Activated CD4-positive, CD25-positive, alpha-beta regulatory T cell treated with anti-CD3 and anti-CD28 coated beads, Interleukin-2, amount 50 U/mL, for 72 hours (primary cell): ENCODE measurements at places on chromosomes 1 and 21.
A peak's percentile ranks its signal among the peaks of the same experiment; 100 is the strongest.

GRCh38 chr1:185279571-185279970, 37.5 kb downstream of the IVNS1ABP start:
- DNase-seq, result no peak

DNA sequence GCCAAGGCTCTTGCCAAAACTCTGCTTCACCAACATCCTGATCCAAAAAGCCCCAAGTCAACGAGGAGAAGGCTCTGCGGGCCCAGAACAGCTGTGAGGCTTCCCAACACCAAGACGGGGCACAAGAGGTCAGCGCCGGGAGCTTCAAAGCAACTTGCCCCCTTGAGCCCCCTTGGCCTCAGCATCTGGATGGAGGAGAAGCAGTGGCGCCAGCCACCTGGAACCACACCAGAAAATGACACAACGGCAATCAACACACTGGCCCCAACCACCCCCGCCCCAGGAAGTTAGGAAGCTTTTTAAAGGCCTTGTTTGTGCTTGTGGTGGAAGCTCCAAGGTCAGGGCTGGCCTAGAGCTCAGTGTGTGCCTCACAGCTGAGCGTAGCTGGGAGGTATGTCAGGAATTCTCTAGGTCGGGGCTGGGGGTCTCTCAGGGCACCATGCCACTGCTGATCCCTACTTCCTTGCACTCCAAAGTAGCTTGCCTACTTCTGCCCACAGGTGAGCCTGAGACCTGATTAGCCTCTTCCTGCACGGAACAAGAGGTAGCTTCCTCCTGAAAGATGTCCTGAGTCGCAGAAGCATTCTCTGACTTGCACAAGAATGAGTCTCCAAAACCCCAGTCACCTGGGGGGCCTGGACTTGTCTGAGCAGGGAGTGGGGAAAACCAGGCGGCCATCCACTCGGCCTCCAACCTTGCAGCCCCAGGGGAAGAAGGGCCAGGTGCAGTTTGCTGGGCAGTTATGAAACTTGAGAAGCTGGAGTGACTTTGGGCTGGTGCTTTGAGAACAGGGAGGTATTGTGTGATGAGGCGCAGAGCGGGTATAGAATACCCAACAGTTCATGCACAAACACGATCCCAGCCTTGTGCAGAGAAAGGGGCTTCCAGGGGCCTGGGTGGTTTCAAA, 9.7 kb upstream of the SRP9 start:
- DNase-seq, result no peak

- no peak for DNase-seq
Observed at GRCh38 chr21:35222021-35222420, 172.9 kb upstream of the RUNX1 start.

DNA sequence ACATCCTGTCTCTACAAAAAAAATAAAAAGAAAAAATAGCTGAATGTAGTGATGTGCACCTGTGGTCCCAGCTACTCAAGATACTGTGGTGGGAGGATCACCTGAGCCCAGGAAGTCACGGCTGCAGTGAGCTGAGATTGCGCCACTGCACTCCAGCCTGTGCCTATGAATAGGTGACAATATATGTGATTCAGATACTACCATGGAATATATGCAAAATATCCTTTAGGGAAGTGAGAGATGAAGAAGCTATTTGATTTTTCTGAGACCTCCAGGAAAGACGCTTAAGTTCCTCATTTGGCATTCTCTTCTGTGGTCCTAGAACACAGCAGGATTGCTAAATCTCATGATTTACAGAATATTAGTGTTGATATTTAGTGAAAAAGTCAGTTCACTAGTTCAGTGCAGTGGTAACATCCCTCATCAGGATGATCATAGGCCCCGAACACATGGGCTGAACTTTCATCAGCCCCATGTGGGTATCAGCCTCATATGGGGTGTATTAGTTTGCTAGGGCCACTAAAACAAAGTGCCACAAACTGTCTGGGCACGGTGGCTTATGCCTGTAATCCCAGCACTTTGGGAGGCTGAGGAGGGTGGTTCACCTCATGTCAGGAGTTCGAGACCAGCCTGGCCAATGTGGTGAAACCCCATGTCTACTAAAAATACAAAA, 6.0 kb upstream of the VASH2 start:
- DNase-seq, result no peak

GRCh38 chr1:36100376-36100775, 11.7 kb downstream of the ADPRS start:
- no peak for DNase-seq

GRCh38 chr1:10776190-10776905, 20.1 kb downstream of the CASZ1 start:
- DNase-seq, result no peak

DNA sequence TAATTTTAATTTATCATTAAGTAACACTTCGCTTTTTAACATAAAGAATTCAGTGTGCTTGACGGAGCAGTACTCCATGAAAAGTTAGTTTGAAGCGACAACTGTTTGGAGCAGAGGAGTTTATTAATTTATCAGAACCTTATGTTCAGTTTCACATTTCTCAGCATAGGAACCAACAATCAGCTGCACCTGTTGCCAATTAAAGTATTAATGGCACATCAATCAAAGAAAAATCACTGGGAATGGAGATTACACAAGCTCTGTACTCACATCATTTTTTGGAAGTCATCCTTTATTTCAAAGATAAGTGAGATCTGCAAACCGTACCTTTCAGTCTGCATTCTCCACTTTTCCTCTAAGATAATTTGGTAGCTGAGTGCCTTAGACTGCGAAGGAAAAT, 344.6 kb downstream of the LMO4 start:
- DNase-seq, result no peak

- no peak for DNase-seq
Observed at GRCh38 chr1:177932123-177932522, 37.7 kb downstream of the SEC16B start.

- no peak for DNase-seq
Observed at GRCh38 chr1:219446288-219446687, 166.6 kb downstream of the ZC3H11B start.

- DNase-seq, result no peak
Observed at GRCh38 chr1:6491081-6491449, 402 bp downstream of the PLEKHG5 start.

DNA sequence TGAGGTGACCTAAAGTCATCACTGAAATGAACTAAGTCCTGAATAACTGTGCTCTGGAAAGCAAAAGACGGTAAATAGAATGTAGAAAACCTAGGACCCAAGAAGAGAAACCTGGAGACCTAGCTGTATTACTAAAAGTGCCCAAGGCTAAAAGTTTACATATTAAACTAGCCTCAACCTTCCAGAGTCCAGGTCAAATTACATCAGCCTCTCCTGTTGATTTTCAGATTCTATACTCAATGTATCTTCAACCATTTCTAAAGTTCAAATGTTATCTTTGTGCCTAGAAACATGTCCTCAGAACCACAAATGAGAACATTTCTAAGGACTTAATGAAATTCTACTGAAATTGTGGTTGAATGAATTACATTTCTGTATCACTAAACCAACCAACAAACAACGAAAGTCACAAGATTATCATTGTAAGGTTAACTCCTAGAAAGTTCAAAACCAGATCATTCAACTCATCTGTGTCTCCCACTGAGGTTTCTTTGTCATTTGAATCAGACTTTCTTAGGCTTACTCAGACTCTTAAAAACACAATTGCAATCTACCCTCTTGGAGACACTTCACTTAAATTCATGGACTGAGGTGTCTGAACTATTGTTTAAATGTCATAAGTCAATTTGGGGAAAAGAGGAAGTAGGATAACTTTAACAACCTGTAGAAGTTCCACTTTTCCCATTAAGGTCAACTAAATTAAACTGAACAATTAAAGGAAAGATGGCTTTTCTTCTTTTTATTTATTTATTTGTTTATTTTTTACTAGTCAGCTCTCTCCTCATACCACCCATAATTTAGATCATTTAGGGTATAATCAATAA, 207.7 kb downstream of the BARHL2 start:
- DNase-seq, result no peak

GRCh38 chr1:67348586-67349252, 41.0 kb downstream of the IL12RB2 start:
- DNase-seq, result no peak

- DNase-seq, result no peak
Observed at GRCh38 chr1:95072117-95072516, 634 bp downstream of the ALG14 start.

DNA sequence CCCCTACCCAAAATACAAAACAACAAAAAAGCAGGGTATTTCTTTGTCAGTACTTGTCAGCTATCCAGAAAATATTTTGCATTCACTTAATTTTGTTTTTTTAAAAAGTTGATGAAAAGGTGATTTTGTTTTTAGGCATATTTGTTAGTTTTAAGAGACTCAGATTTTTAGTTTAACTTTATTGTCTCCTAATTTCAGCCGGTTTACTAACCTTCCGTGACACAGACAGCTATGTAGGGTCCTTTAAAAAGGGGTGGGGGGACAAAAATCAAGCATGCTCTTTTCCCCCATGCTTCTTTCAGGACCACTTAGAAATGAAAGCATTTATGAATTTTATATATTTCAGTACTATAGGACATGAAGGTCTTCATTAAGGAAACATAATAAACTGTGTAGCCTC, 1.6 kb downstream of the PBX1 start:
- no peak for DNase-seq

GRCh38 chr21:34363733-34364132, at the start of gene KCNE2:
Gene KCNE2 (plus strand): TSS chr21:34364006. CDS start chr21:34370479, 6,473 bp downstream.
- no peak for DNase-seq

DNA sequence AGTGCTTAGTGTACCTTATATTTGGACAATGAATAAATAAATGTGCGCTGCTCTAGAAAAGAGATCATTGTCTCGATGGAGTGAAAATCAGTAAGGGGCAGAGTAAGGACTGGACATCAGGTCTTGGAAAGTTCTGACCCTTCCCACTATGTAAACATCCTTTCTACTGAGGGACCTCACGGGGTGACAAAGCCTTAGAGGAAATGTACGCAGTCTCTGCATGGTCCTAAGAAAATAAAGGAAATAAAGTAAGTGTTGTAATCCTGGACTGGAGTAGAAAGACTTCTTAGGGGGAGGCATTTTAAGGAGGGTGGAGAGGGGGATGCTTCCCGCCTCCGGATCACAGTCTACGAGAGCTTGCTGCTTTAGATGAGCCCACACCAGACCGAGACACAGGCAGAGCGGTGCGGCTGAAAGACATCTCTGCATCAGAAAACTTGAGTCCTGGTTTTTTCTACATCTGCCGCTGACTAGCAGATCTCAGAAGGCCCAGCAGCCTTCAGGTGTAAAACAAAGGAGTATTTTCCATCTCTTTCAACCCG, 22.3 kb upstream of the GPR137B start:
- no peak for DNase-seq

DNA sequence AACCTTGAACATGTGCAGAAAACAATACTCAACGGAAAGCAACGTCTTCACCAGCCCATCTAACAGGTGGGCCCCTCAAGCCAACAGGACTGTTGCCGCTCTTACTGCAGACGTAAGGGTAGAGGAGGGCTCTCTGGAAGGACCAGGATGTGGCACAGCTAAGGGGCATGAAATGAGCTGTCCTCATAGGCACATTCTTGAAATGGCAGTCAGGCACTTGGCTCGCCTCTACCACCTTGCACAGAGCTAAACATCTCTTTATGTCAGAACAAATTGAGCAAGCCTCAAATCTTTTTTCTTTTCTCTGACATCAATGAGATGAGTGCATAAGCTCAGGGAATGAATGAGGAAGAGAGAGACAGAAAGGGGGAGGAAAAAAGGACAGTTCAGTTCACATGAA, 86.4 kb upstream of the ESRRG start:
- no peak for DNase-seq

GRCh38 chr1:10751561-10752085, 44.8 kb downstream of the CASZ1 start:
- no peak for DNase-seq

- no peak for DNase-seq
Observed at GRCh38 chr1:108595507-108595906, 35.6 kb downstream of the EEIG2 start.

GRCh38 chr1:217471403-217471802, 159.5 kb downstream of the GPATCH2 start:
- DNase-seq, result no peak

DNA sequence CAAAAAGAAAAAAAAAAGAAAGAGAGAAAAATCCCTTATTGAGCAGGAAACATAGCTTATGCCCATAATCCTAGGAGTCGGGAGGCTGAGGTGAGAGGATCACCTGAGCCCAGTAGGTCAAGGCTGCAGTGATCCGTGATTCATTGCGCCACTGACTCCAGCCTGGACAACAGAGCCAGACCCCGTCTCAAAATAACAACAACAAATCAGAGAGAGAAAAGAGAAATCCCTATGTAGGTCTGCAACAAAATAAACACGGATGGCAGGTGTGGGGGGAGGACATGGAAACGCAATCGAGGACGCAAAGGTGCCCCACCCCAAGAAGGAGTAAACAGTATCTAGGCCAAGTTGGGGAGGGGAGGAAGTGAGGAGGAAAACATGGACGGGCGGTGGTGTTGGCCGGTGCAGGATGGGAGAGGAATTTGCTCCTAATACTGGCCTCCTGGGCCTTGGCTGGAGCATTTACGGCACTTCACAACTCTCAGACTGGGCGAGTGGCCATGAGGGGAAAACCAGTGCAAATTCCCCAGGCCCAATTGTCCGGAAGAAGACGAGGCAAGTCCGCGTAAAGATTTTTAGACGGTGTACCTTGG, 609 bp upstream of the CHTOP start:
- no peak for DNase-seq

DNA sequence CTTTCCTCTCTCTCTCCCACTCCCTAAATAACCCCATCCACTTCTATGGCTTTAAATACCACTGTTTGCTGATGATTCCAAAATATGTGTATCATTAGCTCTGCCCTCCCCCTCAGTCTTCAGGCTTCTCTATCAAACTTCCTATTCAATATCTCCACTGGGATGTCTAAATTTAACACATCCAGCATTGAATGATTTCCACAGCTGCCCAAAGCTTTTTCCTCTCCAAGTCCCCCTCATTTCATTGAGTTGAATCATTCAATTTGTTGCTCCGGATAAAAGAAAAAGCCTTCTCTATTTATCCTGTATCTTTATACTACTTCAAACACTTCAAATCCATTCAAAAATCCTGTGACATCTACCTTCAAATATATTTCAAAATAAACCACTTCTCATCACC, 225.0 kb downstream of the SEC16B start:
- DNase-seq, result no peak

DNA sequence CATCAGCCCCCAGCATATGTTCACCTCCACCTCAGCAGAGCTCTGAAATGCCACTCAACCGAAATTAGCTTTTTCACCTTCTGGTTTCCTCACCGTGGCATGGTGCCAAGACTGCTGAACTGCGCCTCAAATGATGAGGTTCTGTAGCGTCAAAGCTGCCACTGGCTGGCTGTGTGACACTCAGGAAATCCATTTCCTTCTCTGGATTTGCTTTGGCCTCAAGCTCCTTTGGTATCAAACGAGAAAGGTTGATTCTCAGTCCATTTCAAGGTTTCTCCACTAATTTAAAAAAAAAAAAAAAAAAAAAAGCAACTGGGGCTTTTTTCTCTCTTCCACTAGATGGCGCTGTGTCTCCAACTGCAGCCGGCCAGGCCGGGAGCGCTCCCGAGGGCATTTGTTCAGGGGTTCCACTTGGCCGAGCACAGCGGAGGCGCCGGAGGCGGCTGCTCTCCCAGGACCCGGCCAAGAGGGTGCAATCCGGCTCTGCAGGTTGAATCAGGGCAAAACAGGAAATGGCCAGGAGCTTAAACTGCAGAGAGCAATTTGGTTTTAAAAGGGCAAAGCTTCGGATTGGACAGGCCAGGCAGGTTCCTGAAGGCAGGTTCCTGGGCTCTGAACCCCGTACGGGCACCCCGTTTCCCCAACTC, 26.5 kb upstream of the PLA2G2C start:
- peak; percentile 53 for DNase-seq
